ENCODE measurements at places on chromosomes 1 and 21. TPM values are rescaled to one million over a fixed set of nuclear protein-coding genes. Genes with fewer than 3 reads are reported as not detected.

Gene ZNF648
- not detected for total RNA-seq

GRCh38 chr1:8078176-8078671 lies 52.1 kb upstream of the ERRFI1 start:
- H3K4me1 ChIP-seq, result no peaks in the 10 kb centered on the region
- no peaks in the 10 kb centered on the region for H3K36me3 ChIP-seq
- H3K27me3 ChIP-seq, result peaks cover 25% of the 10 kb centered on the region
- no peak for DNase-seq
- H3K27ac ChIP-seq, result no peak overlapping the region

GRCh38 chr1:187264995-187265602 lies 436.4 kb downstream of the PLA2G4A start:
- H3K4me3 ChIP-seq, result no peak overlapping the region
- H3K4me1 ChIP-seq, result no peaks in the 10 kb centered on the region
- DNase-seq, result no peak

DNA sequence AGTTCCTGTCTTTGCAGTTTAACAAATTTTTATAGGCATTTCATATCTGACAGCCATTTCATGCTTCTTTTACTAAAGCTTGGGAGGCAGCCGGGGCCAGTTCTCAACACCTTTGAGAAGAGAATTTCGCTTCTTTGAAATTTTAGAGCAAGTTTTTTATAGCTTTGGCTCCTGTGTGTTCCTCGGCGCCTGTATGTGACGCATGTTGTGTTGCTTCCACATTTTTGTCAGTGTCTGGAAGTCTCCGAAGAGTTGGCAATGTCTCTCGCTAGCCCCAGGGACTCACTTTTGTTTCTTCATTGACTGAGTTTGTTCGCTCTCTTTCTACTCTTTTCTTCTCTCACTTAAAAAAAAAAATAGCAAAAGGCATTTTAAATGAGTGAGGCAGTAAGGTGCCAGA lies 386.9 kb upstream of the PLXNA2 start:
- no peak overlapping the region for H3K4me3 ChIP-seq
- H3K4me1 ChIP-seq, result no peaks in the 10 kb centered on the region
- no peaks in the 10 kb centered on the region for H3K36me3 ChIP-seq
- no peaks in the 10 kb centered on the region for H3K27me3 ChIP-seq
- no peak for DNase-seq
- no peak overlapping the region for H3K27ac ChIP-seq

Gene AMY1B
- total RNA-seq, result not detected

GRCh38 chr21:45463871-45464270 lies 58.9 kb downstream of the COL18A1 start:
- H3K4me1 ChIP-seq, result no peaks in the 10 kb centered on the region
- H3K4me3 ChIP-seq, result no peak overlapping the region
- no peaks in the 10 kb centered on the region for H3K36me3 ChIP-seq

GRCh38 chr1:229325853-229326487 lies 16.9 kb downstream of the CCSAP start:
- DNase-seq, result no peak
- H3K36me3 ChIP-seq, result peaks cover 40% of the 10 kb centered on the region
- peak overlapping the region; percentile 67 for H3K27ac ChIP-seq

GRCh38 chr1:69252696-69253095 lies 315.0 kb upstream of the LRRC7 start:
- no peak for DNase-seq
- no peaks in the 10 kb centered on the region for H3K27me3 ChIP-seq

DNA sequence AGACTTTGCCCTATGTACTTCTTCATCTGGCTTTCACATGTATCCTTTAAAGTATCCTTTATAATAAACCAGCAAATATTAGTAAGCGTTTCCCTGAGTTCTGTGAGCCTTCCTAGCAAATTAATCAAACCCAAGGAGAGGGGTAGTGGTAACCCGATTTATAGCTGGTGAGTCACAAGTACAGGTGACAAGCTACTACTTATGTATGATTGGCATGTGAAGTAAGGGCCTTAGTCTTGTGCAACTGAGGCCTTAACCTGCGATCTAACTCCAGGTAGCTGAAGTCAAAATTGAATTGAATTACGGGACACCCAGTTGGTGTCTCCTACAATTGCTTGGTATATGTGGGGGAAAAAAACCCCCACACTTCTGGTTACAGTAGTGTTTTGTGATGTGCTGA lies 26.0 kb downstream of the SLC16A1 start:
- H3K4me1 ChIP-seq, result peaks cover 16% of the 10 kb centered on the region
- H3K27me3 ChIP-seq, result no peaks in the 10 kb centered on the region
- no peak overlapping the region for H3K27ac ChIP-seq
- H3K4me3 ChIP-seq, result no peak overlapping the region

- no peaks in the 10 kb centered on the region for H3K36me3 ChIP-seq
- H3K4me3 ChIP-seq, result no peak overlapping the region
- DNase-seq, result no peak
- no peak overlapping the region for H3K27ac ChIP-seq
- no peaks in the 10 kb centered on the region for H3K4me1 ChIP-seq
Observed at GRCh38 chr1:30599721-30600120, 123.7 kb downstream of the MATN1 start.

GRCh38 chr1:41404308-41404761 lies 43.1 kb downstream of the FOXO6 start:
- no peak overlapping the region for H3K27ac ChIP-seq
- H3K27me3 ChIP-seq, result peaks cover 22% of the 10 kb centered on the region
- DNase-seq, result no peak
- H3K36me3 ChIP-seq, result peaks cover 2% of the 10 kb centered on the region
- H3K4me3 ChIP-seq, result no peak overlapping the region

DNA sequence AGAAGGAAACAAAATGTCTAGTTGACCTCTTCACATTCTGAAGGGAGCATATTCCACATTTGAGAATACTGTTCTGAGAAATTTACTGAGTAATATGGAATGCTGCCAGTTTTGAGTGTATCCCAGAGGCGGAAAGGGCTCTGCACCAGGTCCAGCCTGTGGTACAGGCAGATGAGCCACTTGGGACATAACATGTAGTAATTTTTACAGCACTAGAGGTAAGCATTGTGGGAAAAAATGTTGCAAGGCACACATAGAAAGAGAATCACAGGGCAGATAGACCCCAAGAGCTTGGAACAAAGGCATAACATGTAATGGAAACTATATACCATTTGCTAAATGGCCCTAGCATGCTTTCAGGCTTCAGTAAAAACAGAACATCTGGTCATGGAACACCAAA lies 228.5 kb downstream of the USH2A start:
- no peak overlapping the region for H3K27ac ChIP-seq
- H3K4me3 ChIP-seq, result no peak overlapping the region
- DNase-seq, result no peak
- H3K27me3 ChIP-seq, result no peaks in the 10 kb centered on the region

Gene OR2W3
- total RNA-seq, result 0.22 TPM

GRCh38 chr1:76500116-76500515 lies 367.2 kb upstream of the ST6GALNAC5 start:
- H3K27ac ChIP-seq, result no peak overlapping the region
- H3K27me3 ChIP-seq, result peaks cover 1% of the 10 kb centered on the region
- H3K36me3 ChIP-seq, result no peaks in the 10 kb centered on the region
- H3K4me1 ChIP-seq, result peaks cover 19% of the 10 kb centered on the region
- H3K4me3 ChIP-seq, result no peak overlapping the region

GRCh38 chr1:76503736-76504135 lies 363.5 kb upstream of the ST6GALNAC5 start:
- no peak for DNase-seq
- peaks cover 12% of the 10 kb centered on the region for H3K4me1 ChIP-seq
- H3K27ac ChIP-seq, result no peak overlapping the region
- H3K4me3 ChIP-seq, result no peak overlapping the region
- no peaks in the 10 kb centered on the region for H3K36me3 ChIP-seq

GRCh38 chr1:209985002-209985401 lies 47.0 kb downstream of the SYT14 start:
- no peak overlapping the region for H3K4me3 ChIP-seq
- H3K36me3 ChIP-seq, result no peaks in the 10 kb centered on the region
- peaks cover 3% of the 10 kb centered on the region for H3K27me3 ChIP-seq
- H3K4me1 ChIP-seq, result no peaks in the 10 kb centered on the region

Gene RNU1-4
- 2,178 TPM for total RNA-seq

Gene AKR7A3
- total RNA-seq, result 1.2 TPM

DNA sequence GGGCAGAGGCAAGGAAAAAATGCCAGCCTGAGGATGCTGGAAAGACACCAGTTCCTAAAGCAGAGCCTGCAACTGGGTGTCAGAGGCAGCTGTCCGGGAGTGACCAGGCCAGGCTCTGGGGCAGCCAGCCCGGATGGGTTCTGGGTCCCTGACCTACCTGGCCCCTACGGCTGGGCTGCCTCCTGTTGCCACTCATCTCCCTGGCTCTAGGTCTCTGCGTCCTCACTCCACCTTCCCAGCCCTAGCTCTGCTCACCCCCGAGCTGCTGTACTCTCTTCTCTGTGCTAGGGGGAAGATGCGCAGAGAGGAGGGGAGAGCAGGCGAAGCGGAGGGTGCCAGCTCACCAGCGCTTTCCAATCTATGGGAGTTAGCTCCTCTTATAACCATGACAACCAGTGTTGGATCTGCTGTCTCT lies 9.0 kb downstream of the ARHGEF2 start:
- H3K4me1 ChIP-seq, result peaks cover 82% of the 10 kb centered on the region
- DNase-seq, result no peak

Gene SYNJ1
- total RNA-seq, result 13.7 TPM

DNA sequence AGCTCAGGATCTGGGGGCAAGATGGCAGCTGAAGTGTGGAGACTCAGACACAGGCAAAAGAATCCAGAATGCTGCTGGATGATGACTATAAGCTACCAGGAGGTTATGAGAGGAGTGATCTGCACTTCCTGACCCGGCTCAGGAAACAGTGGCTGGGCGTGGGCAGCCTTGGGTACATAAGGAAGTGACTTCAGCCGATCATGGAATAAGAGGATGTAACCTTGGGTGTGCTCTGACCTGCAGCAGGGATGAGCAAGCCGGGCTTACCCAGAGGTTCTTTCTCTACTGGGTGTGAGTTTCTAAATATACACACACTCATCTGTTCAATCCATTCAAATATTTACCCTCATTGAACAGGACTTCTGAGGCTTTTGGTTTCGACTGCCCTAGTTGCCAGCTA lies 62.7 kb downstream of the CD34 start:
- peaks cover 36% of the 10 kb centered on the region for H3K36me3 ChIP-seq
- no peak for DNase-seq
- peaks cover 68% of the 10 kb centered on the region for H3K4me1 ChIP-seq
- H3K27ac ChIP-seq, result peak overlapping the region; percentile 90
- peak overlapping the region; percentile 64 for H3K4me3 ChIP-seq

Gene CHI3L1
- not detected for total RNA-seq

DNA sequence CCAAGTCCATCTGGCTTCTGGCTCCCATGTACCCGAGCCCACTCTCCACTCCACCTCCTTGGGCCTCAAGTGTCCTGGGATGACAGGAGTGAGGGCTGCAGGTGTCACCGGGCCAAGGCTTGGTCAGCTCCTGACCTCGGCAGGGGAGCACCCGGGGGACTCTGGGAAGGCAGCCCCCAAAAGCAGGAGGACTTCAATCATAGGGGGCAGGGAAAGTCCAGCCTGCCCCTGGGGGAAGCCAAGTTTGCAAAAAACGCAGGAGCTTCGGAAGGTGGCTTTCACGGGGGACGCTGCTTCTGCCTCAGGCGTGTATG lies 56.8 kb downstream of the KCNAB2 start:
- no peak for DNase-seq
- no peak overlapping the region for H3K4me3 ChIP-seq
- H3K4me1 ChIP-seq, result no peaks in the 10 kb centered on the region
- H3K27ac ChIP-seq, result no peak overlapping the region
- peaks cover 3% of the 10 kb centered on the region for H3K27me3 ChIP-seq
- H3K36me3 ChIP-seq, result peaks cover 10% of the 10 kb centered on the region

DNA sequence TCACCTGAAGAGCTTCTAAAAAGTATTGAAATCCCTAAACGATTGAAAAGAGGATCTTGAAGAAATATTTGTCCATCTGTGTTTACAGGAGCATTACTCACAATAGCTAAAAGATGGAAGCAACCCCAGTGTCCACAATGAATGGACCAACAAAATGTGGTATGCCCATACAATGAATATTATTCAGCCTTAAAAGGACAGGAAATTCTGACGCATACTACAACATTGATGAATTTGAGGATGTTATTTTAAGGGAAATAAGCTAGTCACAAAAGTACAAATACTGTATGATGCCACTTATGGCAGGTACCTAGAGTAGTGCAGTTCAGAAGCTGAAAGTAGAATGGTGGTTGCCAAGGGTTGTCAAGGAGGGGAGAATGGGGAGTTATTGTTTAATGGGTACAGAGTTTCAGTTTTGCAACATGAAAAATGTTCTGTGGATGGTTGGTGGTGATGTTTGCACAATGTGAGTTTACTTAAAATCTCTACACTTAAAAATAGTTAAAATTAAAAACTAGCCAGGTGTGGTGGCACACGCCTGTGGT lies 37.1 kb upstream of the GADD45A start:
- peaks cover 6% of the 10 kb centered on the region for H3K27me3 ChIP-seq
- no peak for DNase-seq
- H3K27ac ChIP-seq, result no peak overlapping the region
- no peaks in the 10 kb centered on the region for H3K4me1 ChIP-seq
- no peak overlapping the region for H3K4me3 ChIP-seq

DNA sequence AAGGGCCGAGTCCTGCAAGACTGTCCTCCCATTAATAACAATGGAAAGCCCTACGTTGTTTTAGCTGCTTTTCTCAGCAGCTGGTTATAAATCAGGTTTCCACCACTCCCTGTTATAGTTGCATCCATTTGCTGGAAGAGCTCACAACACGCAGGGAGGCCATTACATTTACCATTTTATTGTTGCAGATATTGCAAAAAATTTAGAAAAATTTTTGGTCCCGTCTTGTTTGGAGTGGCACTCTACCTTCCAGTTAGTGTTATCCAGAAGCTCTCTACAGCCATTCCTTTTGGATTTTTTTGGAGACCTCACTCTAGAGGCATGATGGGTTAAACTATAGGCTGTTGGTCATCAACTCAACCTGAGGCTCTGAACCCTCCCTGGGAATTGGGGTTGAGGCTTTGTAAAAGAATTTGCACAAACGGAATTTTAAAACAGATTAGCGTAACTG lies 1532.1 kb upstream of the TPTE start:
- H3K27ac ChIP-seq, result no peak overlapping the region
- H3K36me3 ChIP-seq, result no peaks in the 10 kb centered on the region

- H3K27ac ChIP-seq, result peak overlapping the region; percentile 78
- peak; percentile 47 for DNase-seq
Observed at GRCh38 chr1:59332983-59333382, 36.1 kb downstream of the FGGY start.

GRCh38 chr1:186559601-186560116 lies 98.7 kb upstream of the PDC start:
- H3K4me1 ChIP-seq, result no peaks in the 10 kb centered on the region
- H3K4me3 ChIP-seq, result no peak overlapping the region
- no peak for DNase-seq
- no peak overlapping the region for H3K27ac ChIP-seq
- H3K27me3 ChIP-seq, result peaks cover 7% of the 10 kb centered on the region

GRCh38 chr1:153113416-153113815 lies at the start of gene SPRR2F:
TSS of gene SPRR2F (minus strand) at chr1:153113516. CDS start at chr1:153112733, 783 bp downstream.
- H3K4me1 ChIP-seq, result no peaks in the 10 kb centered on the region
- H3K4me3 ChIP-seq, result no peak within 1 kb of the TSS
- no peak within 1 kb of the TSS for H3K27ac ChIP-seq
- DNase-seq, result no peak
- H3K36me3 ChIP-seq, result no peaks in the 10 kb centered on the region

- H3K4me1 ChIP-seq, result no peaks in the 10 kb centered on the region
- H3K27ac ChIP-seq, result no peak overlapping the region
- no peak for DNase-seq
- no peaks in the 10 kb centered on the region for H3K36me3 ChIP-seq
Observed at GRCh38 chr1:3659093-3659492, 6.8 kb downstream of the TP73 start.

Measured in activated T-helper 1 cell treated with anti-CD3 and anti-CD28 coated beads, Interleukin-12 subunit alpha, Interleukin-12 subunit beta, Interleukin-2, Interleukin-4 antibody, amounts not matched to agents 30 ng/mL and 10 ng/mL and 1 ng/mL, durations not matched to agents 14 hours and 24 hours and 36 hours (primary cell).